ENCODE measurements at places on chromosomes 16 and 17.

GRCh38 chr16:87050142-87050541 is 267.1 kb downstream of the C16orf95 start:
- DNase-seq, result no peak

- DNase-seq, result no peak
Measured at GRCh38 chr17:29150161-29150560, 30.0 kb downstream of the MYO18A start.

- no peak for DNase-seq
Measured at GRCh38 chr16:1397779-1398178, 16.7 kb downstream of the UNKL start.

DNA sequence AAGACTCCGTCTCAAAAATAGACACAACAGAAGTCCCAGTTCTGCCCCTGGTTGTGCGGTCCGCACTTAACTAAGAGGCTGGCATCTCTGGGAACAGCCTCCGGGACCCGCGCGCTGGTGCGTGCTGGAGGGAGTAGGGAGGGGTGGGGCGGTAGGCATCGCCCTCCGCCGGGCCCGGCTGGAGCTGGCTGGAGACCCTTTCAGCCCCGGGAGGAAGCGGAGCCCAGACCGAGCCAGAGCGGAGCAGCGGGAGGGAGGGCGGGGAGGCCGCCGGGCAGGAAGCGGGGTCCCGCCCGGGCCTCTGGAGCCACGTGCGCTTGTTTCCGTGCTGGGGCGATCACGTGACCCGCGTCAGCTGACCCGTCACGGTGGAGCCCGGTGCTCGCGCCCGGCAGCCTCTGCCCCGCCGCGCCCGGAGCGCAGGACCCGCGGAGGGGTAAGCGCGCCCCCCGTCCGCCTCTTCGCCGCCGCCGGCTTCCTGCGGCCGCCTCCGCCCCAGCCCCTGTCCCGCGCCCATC is at the start of gene WDR81:
WDR81 (plus strand) TSS at position 354 of the 518 bp plus-strand sequence. CDS start 256 bp downstream, outside the sequence.
- peak; percentile 67 for DNase-seq

DNA sequence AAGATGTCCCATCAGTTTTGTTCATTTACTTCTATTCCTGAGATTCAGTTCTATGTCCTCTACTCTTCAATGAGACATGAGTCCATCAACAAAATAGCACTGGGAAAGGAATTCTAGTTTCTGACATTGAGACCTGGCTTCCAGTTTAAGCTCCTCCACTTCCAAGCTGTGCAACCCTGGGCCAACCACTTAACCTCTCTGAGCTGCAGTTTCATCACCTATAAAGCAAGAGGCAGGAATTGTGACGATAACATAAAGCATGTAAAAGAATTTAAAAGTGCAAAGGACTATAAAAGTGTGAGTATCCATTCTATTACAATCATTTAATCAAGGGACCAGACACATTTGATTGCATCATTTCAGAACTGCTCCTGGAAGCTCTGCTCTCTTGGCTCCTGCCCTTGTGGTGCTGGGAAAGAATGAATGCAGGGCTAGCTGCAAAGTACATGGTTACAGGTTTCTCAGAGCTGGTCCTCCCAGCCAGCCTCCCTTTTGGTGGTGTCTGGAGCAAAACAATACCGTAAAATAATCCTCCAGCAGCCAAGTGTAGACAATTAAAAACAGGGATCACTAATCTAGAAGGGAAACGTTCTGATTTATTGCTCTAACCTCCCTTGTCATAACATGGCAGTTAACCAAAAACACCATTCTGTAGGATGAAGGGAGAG is 113.9 kb downstream of the VPS53 start:
- DNase-seq, result no peak

DNA sequence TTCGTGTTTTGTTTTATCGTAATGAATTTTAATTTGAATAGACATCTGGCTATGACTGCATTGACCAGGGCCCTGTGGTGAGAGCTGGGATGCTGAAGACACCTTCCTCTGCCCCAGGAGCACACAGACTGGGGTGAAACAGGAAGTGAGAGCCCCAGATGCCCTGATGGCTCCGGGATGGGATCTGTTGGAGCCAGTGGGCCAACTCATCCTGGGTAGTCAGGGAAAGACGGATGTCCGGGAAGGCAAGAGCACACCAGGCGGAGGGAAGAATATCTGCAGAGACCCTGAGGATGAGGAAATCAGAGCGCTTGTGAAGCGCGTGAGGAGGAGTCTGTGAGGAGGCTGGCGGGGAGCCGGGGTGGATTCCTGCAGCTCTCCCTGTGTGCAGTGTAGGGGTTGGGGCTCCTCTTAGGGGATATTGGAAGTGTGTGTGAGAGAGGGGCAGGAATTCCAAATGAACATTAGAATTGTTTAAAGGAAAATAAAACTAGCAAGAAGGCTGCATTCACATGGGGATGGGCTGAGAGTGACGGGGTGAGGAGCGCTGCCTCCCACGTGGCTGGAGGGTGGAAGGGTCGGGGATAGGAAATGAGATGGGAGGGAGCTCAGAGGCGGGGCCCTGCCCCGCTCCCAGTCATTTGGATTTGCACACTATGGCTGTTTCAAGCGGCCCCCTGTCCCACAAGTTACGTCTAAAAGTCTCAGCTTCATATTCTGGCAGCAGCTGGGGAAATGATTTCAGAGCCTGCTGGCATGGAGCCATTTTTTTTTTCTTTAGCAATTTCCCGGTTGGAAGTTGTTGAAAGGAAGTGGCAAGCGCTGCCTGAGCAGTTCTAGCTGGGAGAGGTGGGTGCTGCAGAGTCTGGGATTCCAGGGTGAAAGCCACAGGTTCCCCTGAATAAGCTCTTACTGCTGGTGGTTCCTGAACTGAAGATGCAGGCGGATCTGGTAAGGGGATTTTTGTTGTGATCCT is 71.2 kb upstream of the LGALS9 start:
- DNase-seq, result peak; percentile 81

DNA sequence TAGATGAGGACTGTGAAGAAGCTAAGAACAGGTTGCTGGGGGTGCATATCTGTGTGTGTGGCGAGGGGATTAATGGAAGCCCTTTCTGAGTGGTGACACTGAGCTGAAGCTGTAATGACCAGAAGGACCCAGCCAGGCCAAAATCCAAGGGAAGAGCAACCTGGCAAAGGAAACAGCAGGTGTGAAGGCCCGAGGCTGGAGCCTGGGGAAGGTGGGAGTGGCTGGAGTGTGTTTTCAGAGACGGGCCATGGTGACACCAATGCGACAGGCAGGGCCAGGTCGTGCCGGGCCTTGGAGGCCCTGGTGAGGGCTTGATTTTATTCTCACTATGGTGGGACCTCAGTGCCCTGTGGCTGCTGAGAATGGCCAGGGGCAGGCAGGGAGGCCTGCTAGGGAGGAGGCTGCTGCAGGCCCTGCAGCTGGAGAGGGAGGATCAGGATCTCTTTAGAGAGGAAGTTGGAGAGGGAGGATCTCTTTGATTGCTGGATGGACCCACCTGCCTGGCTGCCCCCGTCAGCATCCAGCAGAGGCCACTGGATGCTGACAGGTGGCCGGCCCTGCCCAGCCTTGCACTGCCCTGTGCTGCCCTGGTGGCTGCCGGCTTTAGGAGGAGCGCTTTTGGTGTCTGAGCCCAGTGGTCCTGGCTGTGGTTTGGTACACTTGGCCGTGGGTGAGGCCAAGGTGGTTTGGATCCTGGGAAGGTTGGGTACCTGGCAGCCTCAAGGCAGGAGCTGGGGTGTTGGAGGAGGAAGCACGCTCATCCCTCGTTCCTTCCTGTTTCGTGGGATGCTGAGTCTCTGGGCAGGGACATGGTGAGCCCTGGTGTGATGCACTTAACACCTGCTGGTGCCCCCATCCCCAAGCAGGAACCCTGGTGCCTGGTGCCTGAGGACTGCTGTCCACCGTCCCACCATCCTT is 188.3 kb downstream of the SEC14L1 start:
- DNase-seq, result no peak

GRCh38 chr17:81437191-81437651 is 42.0 kb downstream of the BAHCC1 start:
- DNase-seq, result no peak

Measured in brain microvascular endothelial cell (primary cell).